Hypothalamus (tissue), 51 donors: ENCODE measurements at places on chromosomes 3 and 15.

DNA sequence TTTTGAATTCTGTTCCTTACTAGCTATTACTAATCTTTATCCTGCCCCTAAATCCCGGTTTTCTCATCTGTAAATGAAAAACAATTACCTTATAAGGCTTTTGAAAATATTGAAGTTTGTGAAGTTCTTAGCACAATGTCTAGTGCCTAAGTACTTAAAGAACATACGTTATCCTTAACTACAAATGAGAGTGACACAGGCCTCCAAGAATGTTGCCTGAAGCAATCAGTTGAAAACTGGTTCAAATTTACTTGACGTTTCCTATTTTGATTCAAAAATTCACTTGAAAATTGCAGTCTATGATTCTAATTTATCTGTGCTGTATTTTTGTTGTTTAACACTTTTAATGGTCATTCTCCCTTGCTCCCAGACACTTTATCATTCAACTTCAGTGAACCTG is 3.2 kb downstream of the SENP7 start:
- DNase-seq = no peak

GRCh38 chr3:180782195-180782984 is 103.1 kb upstream of the CCDC39 start:
- DNase-seq = no peak

DNA sequence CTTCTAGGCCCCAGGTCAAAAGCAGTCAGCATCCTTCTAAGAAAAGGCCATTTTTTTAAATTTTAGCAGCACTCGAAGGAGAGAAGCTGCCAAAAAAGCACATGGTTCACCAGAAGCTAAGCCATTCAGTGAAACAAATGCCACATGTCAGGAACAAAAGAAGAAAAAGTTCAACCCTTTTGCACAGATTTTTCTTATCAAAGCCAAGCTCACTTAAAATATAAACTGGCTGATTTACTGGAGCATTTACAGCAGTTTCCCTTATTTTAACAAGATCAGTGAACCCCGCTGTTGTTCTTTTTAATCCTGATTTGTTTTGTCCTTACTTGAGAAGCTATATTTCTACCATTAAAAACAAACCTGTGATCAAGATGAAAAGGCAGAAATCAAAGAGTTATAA is 46.5 kb upstream of the SYNPR start:
- DNase-seq = no peak

- no peak for DNase-seq
These were observed 407.8 kb downstream of the PLCL2 start for GRCh38 chr3:17292556-17292955.

- DNase-seq = no peak
These were observed 20.6 kb downstream of the NPAP1 start for GRCh38 chr15:24696201-24696600.

- no peak for DNase-seq
These were observed 36.4 kb downstream of the SLC12A1 start for GRCh38 chr15:48242535-48242934.

GRCh38 chr3:98945101-98945524 is 43.6 kb upstream of the DCBLD2 start:
- no peak for DNase-seq

GRCh38 chr15:62135532-62136134 is 29.5 kb downstream of the C2CD4B start:
- no peak for DNase-seq

- no peak for DNase-seq
These were observed 44.4 kb upstream of the GK5 start for GRCh38 chr3:142269767-142270166.

GRCh38 chr3:147934451-147935180 is 525.5 kb downstream of the ZIC1 start:
- no peak for DNase-seq

- DNase-seq = no peak
These were observed 585.3 kb downstream of the GOLGA6L6 start for GRCh38 chr15:19956124-19956796.

- DNase-seq = no peak
These were observed 844 bp downstream of the NR2F2 start for GRCh38 chr15:96331144-96331944.

- no peak for DNase-seq
These were observed 4.7 kb downstream of the C3orf18 start for GRCh38 chr3:50562861-50563260.

- DNase-seq = no peak
These were observed 9.9 kb upstream of the RHO start for GRCh38 chr3:129518581-129518980.

- no peak for DNase-seq
These were observed 818 bp downstream of the PPP1R2 start for GRCh38 chr3:195542316-195542697.

DNA sequence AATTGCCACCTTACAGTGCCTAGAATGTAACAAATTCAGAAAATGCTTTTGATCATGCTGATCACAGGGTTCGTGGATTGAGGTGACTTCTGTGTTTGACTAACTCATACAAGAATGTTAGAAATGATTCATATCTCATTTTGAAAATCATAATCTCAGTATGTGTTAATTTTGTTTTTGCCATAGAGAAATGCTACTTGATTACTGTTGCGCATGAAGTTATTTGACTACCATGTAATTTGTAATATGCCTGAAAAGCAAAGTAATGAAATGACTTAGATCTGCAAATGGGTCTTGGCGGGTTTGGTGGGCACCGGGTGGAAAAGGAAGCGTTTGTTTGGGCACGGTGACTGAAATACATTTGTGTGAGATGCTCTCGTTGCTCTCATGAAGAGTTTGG is 173.6 kb upstream of the BHLHE40 start:
- DNase-seq = no peak

GRCh38 chr15:94367726-94368535 is 136.6 kb downstream of the MCTP2 start:
- DNase-seq = no peak

DNA sequence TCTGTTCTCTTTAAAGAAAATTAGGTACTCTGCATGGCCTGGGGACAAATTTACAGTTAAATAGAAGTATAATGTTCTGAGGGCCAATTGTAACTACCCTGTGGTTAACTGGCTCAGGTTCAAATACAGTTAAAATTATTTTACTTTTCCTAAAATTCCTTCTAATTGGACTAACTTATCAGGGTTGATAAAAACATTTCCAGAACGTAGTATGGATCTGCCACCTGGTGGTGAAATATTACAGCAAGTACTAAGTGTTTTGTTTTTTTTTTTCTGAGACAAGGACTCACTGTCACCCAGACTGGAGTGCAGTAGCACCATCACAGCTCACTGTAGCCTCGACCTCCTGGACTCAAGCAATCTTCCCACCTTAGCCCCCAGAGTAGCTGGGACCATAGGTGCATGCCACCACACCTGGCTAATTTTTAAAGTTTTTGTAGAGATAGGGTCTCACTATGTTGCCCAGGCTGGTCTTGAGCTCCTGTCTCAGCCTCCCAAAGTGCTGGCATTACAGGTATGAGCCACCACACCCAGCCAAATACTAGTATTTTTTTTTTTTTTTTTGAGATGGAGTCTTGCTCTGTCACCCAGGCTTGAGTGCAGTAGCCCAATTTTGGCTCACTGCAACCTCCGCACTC is 29.2 kb downstream of the NEO1 start:
- no peak for DNase-seq

GRCh38 chr3:150787741-150788370 is 24.9 kb upstream of the SIAH2 start:
- DNase-seq = peak; percentile 73

DNA sequence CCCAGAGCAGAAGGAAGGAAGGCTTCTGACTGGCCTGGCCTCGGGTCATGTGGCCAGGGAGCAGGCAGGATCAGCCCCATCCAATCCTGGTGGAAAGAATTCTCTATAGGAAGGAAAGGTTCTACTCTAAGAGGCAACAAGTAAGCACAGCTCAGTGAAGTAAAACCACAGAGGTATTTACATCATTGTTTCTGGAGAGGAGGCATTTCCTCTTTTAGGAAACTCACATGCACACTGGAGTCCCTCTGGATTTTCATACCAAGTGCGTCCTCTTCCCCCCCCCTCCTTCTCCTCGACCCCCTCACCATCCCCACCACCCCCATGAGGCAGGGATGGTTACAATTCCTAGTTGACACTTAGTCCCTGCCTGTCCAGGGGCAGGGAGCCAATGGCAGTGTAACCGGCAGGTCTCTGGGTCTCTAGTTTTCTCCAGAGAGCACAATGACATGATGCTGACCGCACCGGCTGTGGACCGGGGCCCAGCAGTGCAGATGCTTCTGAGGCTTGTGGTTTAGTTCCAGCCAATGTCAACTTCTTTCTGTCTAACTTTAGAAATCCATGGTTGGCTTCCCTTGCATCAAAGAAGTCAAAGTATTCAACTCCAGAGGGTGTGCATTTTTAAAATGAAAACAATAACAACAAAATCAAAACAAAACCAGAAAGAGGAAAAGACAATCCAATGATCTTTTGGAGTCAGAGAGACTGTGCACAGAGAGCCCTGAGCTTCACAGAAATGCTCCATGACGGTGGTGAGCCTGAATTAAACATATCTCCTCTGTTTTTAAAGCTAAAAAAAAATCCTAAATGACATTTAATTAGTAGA is 230.3 kb upstream of the TLE3 start:
- DNase-seq = no peak

DNA sequence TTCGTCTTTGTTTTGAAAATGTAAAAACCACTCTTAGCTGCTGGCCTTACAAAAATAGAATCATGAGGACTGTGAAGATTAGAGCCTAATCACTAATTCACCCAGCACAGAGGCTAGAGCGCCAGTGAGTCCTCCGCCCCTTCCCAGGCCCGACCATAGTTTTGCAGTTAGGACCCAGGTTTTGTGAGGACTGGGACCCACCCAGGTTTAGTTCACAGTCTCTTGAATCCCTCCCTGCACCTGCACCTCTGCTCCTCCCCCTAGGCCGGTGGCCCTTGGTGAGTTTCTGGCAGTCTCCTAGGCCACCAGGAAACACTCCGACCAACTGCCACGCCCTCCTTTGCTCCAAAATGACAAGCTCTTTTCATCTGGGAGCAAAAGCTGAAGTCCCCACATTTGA is 136.0 kb upstream of the CCDC54 start:
- no peak for DNase-seq

GRCh38 chr3:151152455-151153079 is 50.4 kb downstream of the GPR171 start:
- no peak for DNase-seq

- peak; percentile 38 for DNase-seq
These were observed 35.0 kb downstream of the TNK2 start for GRCh38 chr3:195873281-195873887.

GRCh38 chr15:77584201-77584600 is 48.5 kb downstream of the LINGO1 start:
- no peak for DNase-seq

- DNase-seq = no peak
These were observed 57.7 kb downstream of the SEMA5B start for GRCh38 chr3:122969585-122970469.

DNA sequence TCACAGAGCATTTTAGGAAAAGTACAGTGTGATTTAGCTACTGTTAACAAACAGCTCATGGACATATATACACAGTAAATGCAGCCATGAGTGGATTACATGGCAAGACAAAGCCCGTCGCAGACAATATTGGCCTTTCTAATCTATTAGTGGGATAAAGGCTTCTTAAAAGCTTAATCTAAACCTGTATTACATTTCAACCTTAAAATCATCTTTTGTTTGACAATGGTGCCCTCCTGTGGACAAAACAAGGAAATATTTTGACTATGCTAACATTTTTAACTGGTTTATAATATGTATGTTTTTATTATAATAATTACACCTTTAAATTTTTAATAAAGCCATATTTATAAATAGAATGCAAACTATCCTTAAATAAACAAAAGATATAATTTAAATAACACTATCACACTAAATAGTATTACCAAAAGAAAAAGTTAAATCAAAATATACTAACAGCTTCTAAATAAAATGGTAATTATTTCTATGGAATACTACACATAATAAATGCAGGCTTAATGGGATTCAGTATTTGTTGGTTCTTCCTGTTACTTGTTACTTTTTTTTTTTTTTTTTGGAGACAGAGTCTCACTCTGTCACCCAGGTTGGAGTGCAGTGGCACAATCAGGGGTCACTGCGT is 38.6 kb downstream of the TAFA4 start:
- no peak for DNase-seq

DNA sequence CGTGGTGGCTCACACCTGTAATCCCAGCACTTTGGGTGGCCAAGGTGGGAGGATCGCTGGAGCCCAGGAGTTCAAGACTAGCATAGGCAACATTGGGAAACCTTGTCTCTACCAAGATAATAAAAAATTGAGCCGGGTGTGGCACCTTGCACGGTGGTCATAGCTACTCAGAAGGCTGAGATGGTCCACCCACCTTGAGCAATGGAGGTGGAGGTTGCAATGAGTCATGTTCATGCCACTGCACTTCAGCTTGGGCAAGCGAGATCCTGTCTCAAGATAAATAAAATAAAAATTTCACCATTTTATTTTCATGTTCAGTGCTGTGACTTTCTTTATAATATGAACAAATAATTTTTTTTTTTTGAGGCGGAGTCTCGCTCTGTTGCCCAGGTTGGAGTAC is 12.5 kb downstream of the MAPK6 start:
- no peak for DNase-seq

DNA sequence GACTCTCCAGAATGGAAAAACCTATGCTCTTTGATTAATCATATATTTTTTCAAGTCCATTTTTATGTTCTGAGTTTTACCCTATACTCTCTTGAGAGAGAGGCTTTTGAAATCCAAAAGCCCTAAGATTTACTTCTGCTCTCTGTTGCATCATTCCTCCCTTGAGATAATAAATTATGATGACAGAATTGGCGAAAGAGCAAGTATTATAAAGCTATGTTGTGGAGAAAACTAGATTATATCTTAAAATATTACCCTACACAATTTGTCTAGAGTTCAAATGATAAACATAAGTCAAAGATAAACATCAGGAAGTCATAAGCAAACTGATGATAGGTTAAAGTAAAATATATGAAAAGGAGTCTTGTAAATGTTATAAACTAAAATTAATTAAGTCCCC is 293.4 kb upstream of the MME start:
- DNase-seq = no peak

- DNase-seq = no peak
These were observed 124.9 kb downstream of the LRRK1 start for GRCh38 chr15:101043911-101044624.

GRCh38 chr15:57150066-57150865 is 226.0 kb upstream of the CGNL1 start:
- no peak for DNase-seq

DNA sequence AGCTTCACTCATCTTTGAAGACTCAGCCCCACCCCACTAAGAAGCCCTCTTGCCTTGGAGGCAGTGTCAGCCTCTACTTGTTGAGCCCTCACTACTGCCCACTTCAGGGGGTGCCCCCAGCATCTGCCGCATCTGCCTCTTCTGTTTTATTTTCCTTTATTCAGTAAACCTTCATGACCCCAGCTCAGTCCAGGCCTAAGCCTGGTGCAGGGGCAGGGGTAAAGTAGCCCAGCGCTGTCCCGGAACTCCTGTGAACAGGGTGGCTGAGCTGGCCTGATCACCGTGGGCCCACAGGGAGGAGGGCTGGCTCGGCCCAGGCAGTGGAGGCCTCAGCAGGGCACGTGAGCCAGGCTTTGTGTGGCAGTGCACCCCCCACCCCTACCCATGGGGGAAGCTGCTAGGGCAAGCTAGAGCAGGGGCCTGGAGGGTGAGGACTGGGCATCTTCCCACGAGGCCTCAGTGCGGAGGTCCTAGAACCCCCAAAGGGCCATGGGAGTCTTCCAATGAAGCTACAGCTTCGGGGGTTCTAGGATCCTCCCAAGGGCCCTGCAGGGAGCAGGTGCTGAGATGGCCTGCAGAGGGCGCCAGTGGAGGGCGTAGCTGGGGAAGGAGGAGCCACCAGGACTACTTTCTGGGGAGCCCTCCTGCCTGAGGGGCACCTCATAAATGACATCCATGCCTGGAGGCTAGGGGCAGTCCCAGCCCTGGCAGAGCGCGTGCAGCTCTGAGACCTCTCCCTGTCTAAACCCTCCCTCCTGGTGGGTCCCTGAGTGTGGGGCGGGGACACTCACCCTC is 36.0 kb downstream of the TSPAN3 start:
- DNase-seq = no peak
